Articular chondrocyte of knee joint (primary cell): ENCODE measurements at places on chromosomes 3 and 15. TPM values are rescaled to one million over a fixed set of nuclear protein-coding genes. Genes with fewer than 3 reads are reported as not detected.

Gene LPCAT4
- total RNA-seq: 8.8 and 10.1 TPM in 2 replicates

Gene IL17RB
- total RNA-seq: 2.1 and 3.6 TPM in 2 replicates

Gene ACP3
- not detected in 2 replicates for total RNA-seq

Gene CTXN2
- not detected in 2 replicates for total RNA-seq

Gene CFAP20DC
- 4.2 and 6.2 TPM in 2 replicates for total RNA-seq

Gene C3orf62
- total RNA-seq: 2.4 and 2.5 TPM in 2 replicates

Gene PIERCE2
- 3.8 and 4.6 TPM in 2 replicates for total RNA-seq

Gene CAMKV
- total RNA-seq: not detected in 2 replicates

Gene OXTR
- total RNA-seq: 0.13 and 0.76 TPM in 2 replicates

Gene LCMT2
- total RNA-seq: 7.8 and 8.0 TPM in 2 replicates

Gene ALPK3
- total RNA-seq: 0.78 and 2.8 TPM in 2 replicates

Gene CD80
- 0.32 TPM in 1 of 2 replicates, not detected in the other for total RNA-seq

Gene RETNLB
- total RNA-seq: not detected in 2 replicates

Gene CILP
- total RNA-seq: 4.6 and 13.8 TPM in 2 replicates

Gene IL1RAP
- 13.7 and 22.1 TPM in 2 replicates for total RNA-seq

Gene LRTM1
- not detected in 2 replicates for total RNA-seq

Gene CKMT1A
- total RNA-seq: not detected in 2 replicates

Gene GOLGA8S
- total RNA-seq: 0.13 and 0.22 TPM in 2 replicates

Gene PLA2G4B
- 0.32 and 1.6 TPM in 2 replicates for total RNA-seq

Gene CFAP161
- 0.26 and 0.54 TPM in 2 replicates for total RNA-seq

Gene CCR3
- total RNA-seq: 0.13 TPM in 1 of 2 replicates, not detected in the other

Gene UBE2E2
- 37.8 and 67.2 TPM in 2 replicates for total RNA-seq

Gene LRRC31
- total RNA-seq: not detected in 2 replicates

Gene NR2E3
- not detected in 2 replicates for total RNA-seq

Gene CYP1A2
- total RNA-seq: not detected in 2 replicates

Gene TRPM1
- total RNA-seq: not detected in 2 replicates

Gene SERPINI2
- not detected in 2 replicates for total RNA-seq

Gene SNX33
- total RNA-seq: 42.6 and 44.7 TPM in 2 replicates

Gene GRIP2
- 0.65 and 1.6 TPM in 2 replicates for total RNA-seq

Gene PRTG
- 3.0 and 3.4 TPM in 2 replicates for total RNA-seq

Gene CD86
- total RNA-seq: not detected in 2 replicates

Gene HCN4
- total RNA-seq: not detected in 2 replicates

Gene SLC12A6
- 31.4 and 39.0 TPM in 2 replicates for total RNA-seq

Gene ST8SIA2
- not detected in 2 replicates for total RNA-seq

Gene ZBTB38
- 88.9 and 109 TPM in 2 replicates for total RNA-seq

Gene GOLGA6D
- not detected in 2 replicates for total RNA-seq

Gene SORD
- total RNA-seq: 14.4 and 17.0 TPM in 2 replicates

Gene ACAN
- total RNA-seq: 1,044 and 1,316 TPM in 2 replicates

Gene FETUB
- total RNA-seq: not detected in 2 replicates

Gene CCR9
- not detected in 2 replicates for total RNA-seq

Gene SPESP1
- total RNA-seq: 0.97 and 5.4 TPM in 2 replicates

Gene HRG
- not detected in 2 replicates for total RNA-seq

Gene TSEN2
- 15.5 and 16.5 TPM in 2 replicates for total RNA-seq

Gene FANCD2OS
- total RNA-seq: not detected in 2 replicates

Gene DNAH1
- 6.5 and 8.1 TPM in 2 replicates for total RNA-seq

Gene TMEM266
- 0.26 and 0.76 TPM in 2 replicates for total RNA-seq

Gene TM6SF1
- 0.11 TPM in 1 of 2 replicates, not detected in the other for total RNA-seq

Gene CPNE9
- not detected in 2 replicates for total RNA-seq

Gene STX19
- 0.13 TPM in 1 of 2 replicates, not detected in the other for total RNA-seq

Gene UBAP1L
- total RNA-seq: 2.4 and 2.7 TPM in 2 replicates

Gene KIF9
- total RNA-seq: 6.5 and 7.1 TPM in 2 replicates
